Memory B cell (primary cell): ENCODE measurements at places on chromosomes 12 and 14.

DNA sequence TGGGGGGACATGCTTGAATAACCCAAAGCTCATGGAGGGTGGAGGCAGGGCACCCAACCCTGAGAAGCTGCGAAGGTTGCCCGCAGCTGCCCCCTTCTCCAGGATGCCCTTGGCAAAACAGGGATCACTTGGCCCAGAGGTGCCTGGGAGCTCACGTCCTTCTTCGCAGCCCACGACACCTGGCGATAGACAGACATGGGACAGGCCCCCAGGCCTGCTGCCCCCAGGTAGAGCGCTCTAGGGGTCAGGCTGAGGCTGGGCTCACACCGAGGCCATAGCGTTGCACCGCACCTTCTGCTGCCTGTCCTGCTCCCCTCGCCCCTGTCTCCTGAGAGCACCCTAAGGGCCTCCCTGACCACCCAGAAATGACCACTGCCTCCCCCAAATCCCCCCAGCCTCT, 20.2 kb upstream of the PLA2G1B start:
- no peak for DNase-seq

DNA sequence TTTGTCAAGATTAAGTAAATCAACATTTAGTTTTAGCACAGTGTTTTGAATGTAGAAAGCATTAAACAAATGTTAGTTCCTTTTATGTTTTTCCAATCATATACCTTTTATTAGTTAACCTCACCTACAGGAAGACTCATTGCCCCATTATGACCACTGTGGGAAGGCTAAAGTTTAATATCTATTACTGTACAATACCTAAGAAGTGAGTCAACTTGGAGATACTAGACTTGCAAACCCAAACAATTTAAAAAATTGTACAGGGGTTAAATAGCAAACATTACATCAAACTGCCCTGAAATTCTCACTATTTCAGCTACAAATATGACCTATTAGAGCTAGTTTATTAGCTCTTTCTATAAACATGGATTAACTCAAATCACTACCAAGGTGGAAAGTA, 8.6 kb upstream of the G2E3 start:
- no peak for DNase-seq

DNA sequence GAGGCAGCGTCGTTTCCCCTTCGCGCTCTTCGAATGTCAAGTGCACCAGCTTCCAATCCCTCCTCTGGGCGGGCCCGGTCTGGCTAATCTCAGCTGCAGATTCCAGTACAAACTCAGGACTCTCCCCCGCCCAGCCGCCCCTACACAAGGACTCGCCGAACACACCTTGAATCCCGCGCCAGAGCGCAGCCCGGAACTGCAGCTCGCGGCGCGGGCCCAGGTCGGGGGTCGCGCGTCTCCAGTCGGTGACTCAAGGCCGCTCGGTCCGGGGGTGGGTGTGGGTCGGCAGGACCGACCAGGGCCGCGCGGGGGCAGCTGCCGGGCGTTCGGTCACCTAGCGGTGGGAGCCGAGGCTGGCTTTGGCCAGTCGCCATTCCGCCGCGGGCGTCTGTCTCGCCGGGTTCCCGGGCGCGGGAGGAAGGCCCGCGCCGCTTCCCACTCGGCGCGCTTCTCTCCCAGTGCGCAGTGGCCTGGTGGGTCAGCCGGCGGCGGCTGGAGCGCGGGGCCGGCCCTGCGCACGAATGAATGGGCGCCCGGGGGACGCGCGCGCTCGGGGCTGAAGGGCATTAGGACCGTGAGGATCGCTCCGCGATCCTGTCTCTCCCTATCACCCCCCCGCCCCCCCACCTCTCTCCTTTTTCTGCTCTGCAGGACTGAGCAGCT, at the start of gene GALNT16:
Gene GALNT16 (plus strand): TSS at position 632 of the 663 bp plus-strand sequence. CDS start 133 bp downstream, outside the sequence.
- no peak for DNase-seq

DNA sequence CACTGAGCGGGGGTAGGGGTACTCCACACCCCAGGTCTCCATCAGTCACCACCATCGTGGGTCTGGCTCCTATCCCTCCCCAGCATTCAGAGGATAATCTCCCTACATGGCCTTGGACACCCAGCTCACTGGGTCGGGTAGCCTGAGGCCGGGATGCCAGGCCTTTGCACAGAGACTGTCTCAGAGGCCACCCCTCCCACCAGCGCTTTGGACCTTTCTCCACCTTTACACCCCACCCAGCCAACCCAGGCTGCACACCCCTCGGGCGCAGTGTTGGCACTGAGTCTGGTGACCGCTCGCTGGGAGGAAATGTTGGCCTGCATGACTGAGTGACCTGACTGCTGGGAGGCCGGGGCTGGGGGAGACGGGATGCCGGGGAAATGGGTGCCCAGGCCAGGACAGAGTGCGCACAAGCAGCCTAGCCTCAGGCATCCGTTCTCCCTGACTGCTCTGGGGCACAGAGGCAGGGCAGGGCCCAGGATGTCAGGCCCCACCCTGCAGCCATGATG, 10.6 kb upstream of the LBHD2 start:
- no peak for DNase-seq

GRCh38 chr12:89345376-89345775, 6.9 kb downstream of the DUSP6 start:
- DNase-seq = no peak

GRCh38 chr12:48122065-48122834, 3.1 kb downstream of the PFKM start:
- DNase-seq = no peak

DNA sequence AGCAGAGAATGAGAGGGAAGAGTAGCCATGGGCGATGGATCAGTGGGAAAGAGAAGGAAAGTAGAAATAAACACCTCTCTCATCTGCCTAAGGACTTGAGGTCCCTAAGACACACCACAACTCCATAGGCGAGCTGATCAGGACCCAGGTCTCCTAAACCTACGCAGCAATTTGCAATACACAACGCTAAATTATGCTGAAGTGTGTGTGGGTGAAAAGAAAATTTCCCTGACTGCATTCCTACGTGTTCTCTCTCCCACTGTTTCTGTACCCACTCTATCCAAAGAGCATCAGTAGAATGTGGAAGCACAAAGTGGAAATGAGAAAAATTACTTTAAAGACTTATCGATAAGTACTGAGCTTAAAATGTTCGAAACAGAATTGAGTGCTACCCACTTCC, 88.9 kb downstream of the RPS29 start:
- DNase-seq = no peak

- peak; percentile 37 for DNase-seq
Measured at GRCh38 chr14:106883218-106883692, 1356.9 kb downstream of the TMEM121 start.

DNA sequence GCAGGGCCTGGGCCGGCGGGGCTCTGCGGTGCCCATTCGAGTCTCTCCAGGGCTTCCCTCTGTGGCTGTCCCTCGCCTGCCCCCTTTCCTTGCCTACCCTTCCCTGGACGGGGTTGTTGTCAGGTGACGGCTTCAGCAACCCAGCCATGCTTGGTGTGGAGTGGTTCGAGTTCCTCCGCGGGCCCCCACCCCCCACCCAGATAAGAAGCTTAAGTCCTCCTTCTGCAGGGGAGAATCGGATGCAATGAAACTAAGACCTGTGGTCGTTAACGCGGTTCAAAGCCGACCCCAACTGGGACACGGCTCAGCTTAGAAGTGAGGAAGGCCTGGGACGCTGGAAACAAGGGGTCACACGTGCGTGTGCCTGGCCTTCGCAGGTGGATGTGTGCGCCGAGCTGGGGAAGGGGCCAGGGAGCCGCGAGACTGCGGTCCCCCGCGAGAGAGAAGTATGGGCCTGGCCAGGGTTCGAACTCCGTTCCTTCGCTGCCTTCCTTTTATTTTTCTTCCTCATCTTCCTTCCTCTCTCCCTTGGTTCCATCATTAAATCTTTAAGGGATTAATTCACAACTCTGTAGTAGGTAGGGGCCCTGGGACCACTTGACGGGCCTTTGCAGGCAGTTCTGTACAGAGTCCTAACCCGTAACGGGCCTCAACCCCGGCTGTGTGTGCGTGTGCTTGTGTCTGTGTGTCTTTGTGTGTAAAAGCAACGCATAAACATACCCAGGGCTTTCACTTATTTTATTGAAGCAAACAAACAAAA, 3.5 kb downstream of the TTC6 start:
- no peak for DNase-seq

- DNase-seq = no peak
Measured at GRCh38 chr12:2895051-2895451, 4.4 kb downstream of the TULP3 start.

- no peak for DNase-seq
Measured at GRCh38 chr12:79934281-79935020, 446 bp downstream of the PPP1R12A start.

DNA sequence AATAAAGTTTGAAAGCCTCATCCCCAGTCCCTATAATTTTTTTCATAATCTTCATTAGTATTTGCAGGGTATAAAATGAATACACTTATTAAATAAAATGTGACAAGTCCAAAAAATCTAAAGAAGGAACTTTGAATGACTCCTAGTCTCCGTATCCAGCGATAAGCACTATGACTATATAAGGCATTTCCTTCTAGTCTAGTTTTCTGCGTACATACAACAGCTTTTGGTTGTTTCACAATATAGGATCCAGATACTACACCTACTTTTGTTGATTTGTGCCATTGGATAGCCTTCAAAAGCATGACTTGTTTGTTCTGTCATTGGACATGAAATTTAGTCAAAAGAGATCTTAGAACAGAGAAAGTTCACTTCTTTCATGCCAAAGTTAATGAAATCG, 133.3 kb upstream of the PWP1 start:
- DNase-seq = no peak

- DNase-seq = no peak
Measured at GRCh38 chr12:102480406-102480805, at the start of gene IGF1. TSS of gene IGF1 (minus strand) at chr12:102480563. CDS start at chr12:102480381, 182 bp downstream.

DNA sequence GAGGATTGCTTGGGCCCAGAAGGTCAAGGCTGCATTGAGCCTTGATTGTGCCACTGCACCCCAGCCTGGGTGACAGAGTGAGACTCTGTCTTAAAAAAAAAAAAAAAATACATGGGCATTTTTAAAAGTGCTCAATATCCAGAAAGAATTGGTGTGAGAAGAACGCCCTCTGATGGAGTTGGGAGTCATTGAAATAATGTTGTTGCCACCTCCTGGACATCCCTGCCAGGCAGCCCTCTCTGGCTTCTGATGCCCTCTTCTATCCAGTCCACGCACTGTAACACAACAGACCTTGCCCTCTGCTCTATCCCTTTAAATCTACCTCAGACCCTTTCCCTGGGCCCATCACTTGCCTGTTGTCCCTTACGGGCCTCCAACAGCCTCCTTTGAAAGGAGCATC, 4.9 kb downstream of the PTGDR start:
- no peak for DNase-seq

DNA sequence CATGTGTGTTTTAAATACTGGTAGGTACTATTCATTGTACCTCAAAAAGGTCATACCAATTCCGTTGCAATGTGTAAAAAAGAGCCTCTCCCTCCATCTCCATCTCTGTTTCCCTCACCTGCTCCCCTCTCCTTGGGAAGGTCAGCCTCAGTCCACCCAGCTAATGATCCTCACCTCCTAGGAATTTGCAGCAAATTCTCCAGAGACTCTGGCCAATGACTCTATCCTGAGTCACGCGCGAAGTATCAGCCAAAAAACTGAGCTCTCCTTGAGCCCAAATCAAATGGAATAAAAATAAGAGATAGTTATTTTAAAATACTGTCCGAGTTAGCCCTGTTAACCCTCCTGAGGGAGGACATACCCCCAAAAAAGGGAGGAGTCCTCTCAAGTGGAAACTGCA, 148.4 kb downstream of the DPF3 start:
- DNase-seq = no peak

GRCh38 chr12:115374480-115375185, 690.7 kb upstream of the TBX3 start:
- no peak for DNase-seq

DNA sequence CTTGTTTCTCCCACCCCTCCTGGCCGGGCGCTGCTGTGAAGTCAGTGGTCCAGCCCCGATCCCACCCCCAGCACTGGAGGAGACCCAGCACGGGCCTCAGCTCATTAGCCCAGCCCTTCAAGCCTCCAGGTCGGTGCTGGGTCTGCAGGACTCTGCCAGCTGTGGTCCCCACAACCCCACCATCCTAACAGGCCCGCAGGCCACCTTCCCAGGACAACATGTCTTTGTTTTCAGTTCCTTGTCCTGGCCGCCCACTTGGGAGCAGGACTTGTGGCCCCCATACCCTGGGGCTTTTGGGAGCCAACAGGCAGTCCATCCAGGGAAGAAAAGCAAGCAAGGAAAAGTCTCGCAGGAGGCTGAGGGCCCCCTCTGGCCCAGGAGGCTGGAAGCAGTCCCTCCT, 60.0 kb downstream of the HRK start:
- DNase-seq = no peak

GRCh38 chr12:82852529-82852928, 165.8 kb downstream of the TMTC2 start:
- DNase-seq = no peak

DNA sequence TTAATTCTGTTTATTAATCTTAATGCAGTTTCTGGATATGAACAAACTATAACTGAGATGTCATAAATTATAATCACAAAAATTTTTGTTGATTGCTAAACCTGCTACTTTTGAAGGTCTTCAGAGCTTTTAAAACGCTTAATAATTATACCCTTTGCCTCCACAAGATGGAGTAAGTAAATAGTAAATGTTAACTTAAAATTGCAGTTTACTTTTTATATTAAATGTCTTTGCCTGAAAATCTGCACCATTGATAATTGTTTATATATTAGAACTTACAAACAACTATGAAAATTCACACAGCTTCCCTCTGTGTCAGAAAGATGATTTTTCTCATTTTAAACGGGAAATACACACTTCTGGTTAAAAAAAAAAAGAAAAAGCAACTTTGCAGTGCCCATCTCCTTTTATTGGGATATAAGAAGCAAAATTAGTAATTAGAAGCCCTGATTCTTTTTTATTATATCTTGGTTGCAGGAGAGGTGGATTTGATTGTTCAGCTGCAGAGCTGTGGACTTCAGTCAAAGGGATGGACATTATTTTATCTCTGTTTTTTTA, 35.6 kb downstream of the SCFD1 start:
- no peak for DNase-seq

DNA sequence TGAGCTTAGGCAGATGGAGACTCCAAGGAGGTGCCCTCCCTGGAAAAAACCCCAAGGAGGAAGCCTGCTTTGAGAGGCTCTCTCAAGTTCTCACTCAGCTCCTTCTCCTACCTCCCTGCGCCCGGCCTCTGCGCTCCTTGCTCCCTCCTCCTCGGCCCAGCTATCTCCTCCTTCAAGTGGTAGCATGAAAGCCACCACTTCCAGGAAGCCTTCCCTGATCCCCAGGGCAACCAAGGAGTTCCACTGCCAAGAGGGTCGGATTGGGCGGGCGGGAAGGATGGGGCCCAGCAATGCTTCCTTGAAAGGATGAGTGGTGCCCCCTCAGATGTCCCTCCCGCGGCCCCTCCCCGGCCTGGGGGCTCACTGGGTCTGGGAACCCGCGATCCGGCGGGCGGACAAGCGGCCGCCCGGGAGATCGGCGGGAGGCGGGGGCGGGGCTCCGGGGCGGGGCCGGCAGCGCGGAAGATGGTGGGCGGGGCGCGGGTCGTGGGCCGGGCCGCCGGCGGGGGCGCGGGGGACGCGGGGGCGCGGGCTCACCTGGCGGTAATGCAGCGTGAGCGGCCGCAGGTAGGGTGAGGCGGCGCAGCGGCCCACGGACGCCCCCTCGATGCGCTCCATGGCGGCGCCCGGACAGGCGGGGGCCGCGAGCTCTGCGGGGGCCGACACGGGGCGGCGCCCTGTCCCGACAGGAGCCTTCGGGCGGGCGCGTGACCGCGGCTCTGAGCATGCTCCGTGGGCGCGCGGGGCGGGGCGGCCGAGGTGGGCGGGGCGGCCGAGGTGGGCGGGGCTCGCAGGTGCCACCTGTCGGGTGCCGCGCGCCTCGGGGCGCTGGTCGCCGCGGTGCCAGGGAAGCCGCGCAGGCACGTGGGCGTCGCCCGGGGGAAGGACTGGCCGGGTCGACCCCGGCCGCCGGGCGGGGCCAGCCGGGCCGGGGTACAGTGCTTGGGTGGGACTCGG, at the start of gene NUDT14:
Gene NUDT14 (minus strand): TSS at position 721 of the 957 bp plus-strand sequence. CDS start 103 bp downstream, at position 618.
- peak; percentile 85 for DNase-seq

GRCh38 chr12:15131431-15131830, 89.8 kb downstream of the RERG start:
- no peak for DNase-seq
